ENCODE measurements at places on chromosomes 3 and 15. TPM values are rescaled to one million over a fixed set of nuclear protein-coding genes. Genes with fewer than 3 reads are reported as not detected.

ACKR4 gene
- total RNA-seq = 11.4 TPM

KCNMB2 gene
- 0.41 TPM for total RNA-seq

LIPH gene
- total RNA-seq = 0.36 TPM

WWTR1 gene
- 205 TPM for total RNA-seq

MST1R gene
- total RNA-seq = 1.3 TPM

SCN11A gene
- total RNA-seq = 0.25 TPM

NMB gene
- total RNA-seq = 4.1 TPM

SLCO2A1 gene
- total RNA-seq = under 0.01 TPM

TYRO3 gene
- 8.0 TPM for total RNA-seq

RPP25 gene
- 4.1 TPM for total RNA-seq

CLSTN2 gene
- total RNA-seq = 3.2 TPM

IL5RA gene
- total RNA-seq = not detected

COPS2 gene
- 176 TPM for total RNA-seq

ZCWPW2 gene
- total RNA-seq = 1.7 TPM

ITGB5 gene
- total RNA-seq = 308 TPM

GNAT1 gene
- total RNA-seq = not detected

PRSS50 gene
- not detected for total RNA-seq

MAP3K13 gene
- 13.0 TPM for total RNA-seq

HCLS1 gene
- total RNA-seq = 2.7 TPM

KLHL6 gene
- not detected for total RNA-seq

CLRN1 gene
- not detected for total RNA-seq

MAP1A gene
- total RNA-seq = 108 TPM

LRRC34 gene
- total RNA-seq = 7.4 TPM

HYAL3 gene
- 3.1 TPM for total RNA-seq

GOLGA6B gene
- not detected for total RNA-seq

NRG4 gene
- total RNA-seq = not detected

GOLGA8J gene
- not detected for total RNA-seq

ZNF502 gene
- 4.7 TPM for total RNA-seq

DUOXA2 gene
- not detected for total RNA-seq

TMEM212 gene
- not detected for total RNA-seq

A4GNT gene
- total RNA-seq = not detected

CCDC12 gene
- total RNA-seq = 21.6 TPM

RETNLB gene
- total RNA-seq = not detected

CPA3 gene
- total RNA-seq = 0.18 TPM

CCDC9B gene
- 16.2 TPM for total RNA-seq

CD96 gene
- 0.09 TPM for total RNA-seq
